ENCODE measurements at places on chromosomes 12 and 14.

- no peak for DNase-seq
Measured at GRCh38 chr12:110697236-110697635, 8.3 kb upstream of the HVCN1 start.

GRCh38 chr12:27119797-27120196 lies 37.4 kb upstream of the C12orf71 start:
- no peak for DNase-seq

- no peak for DNase-seq
Measured at GRCh38 chr14:105498430-105499255, 7.6 kb downstream of the TEDC1 start.

DNA sequence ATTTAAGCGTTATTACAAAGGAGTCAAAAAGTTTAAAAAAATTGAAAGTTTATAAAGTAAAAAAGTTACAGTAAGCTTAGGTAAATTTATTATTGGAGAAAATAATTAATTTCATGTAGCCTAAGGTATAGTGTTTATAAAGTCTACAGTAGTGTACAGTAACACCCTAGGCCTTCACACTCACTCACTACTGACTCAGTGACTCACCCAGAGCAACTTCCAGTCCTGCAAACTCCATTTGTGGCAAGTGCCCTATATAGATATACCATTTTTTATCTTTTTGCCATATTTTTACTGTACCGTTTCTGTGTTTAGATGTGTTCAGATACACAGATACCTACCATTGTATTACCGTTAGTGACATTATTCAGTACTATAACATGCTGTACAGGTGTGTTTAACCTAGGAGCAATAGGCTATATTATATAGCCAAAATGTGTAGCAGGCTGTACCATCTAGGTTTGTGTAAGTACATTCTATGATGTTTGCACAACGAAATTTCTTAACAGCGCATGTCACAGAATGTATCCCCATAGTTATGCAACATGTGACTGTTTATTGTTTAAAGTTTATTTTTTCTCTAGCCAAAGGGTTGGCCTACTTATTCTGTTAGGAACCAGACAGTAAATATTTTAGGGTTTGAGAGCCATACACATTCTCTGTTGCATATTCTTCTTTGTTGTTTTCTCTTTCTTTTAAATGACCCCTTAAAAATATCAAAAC lies 155.5 kb downstream of the PCNX1 start:
- no peak for DNase-seq

DNA sequence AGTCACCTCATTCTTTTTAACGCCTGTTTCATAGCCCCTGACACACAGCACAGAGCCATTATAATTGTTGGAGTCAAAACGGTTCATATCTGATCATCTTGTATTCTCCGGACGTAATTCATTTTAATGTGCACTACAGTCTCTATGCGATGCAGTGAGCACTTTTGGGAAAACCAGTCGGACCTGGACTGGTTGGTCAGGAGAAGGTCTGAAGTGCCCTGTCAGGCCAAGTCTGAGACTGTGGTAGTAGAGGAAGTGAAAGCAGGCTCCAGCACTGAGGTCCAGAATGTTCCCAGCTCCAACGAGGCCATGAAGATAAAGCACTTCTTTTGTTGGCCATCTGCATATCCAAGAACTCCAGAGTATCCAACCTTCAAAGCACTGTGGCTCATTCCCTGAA lies 117.1 kb upstream of the NCOR2 start:
- DNase-seq: no peak

DNA sequence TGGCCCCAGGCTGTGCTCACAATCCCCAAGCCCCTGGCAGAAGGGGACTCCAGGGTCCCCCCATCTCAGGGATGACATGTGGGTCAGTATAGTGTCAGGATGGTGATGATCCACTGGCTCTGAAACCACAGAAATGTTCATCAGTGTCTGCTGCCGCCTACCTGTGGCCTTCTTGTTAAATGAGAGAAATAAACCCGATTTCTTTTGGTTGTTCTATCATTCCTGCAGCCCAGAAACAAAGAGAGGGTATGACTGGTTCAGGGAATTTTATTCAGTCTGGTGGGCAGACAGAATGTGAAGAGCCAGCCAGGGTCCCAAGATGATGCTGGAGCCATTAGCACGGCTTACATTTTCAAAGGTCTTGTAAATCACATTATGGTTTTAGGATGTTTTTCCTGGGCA lies 86.6 kb downstream of the CRADD start:
- DNase-seq: no peak

DNA sequence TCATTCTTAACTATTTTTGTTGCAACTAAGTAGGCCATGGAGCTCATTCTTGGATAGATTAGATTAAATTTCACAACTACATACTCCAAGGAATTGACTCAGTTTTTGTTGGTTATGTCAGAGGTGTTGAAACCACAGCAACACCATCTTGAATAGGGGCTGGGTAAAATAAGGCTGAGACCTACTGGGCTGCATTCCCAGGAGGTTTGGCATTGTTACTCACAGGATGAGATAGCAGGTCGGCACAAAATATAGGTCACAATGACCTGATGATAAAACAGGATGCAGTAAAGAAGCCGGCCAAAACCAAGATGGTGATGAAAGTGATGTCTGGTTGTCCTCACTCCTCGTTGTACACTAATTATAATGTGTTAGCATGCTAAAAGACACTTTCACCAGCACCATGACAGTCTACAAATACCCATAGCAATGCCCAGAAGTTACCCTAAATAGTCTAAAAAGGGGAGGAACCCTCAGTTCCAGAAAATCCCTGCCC lies 20.9 kb downstream of the DMAC2L start:
- DNase-seq: no peak

- DNase-seq: no peak
Measured at GRCh38 chr12:90020014-90020413, 311.4 kb upstream of the ATP2B1 start.

- DNase-seq: no peak
Measured at GRCh38 chr14:49615776-49616175, 4.7 kb downstream of the RPL36AL start.

DNA sequence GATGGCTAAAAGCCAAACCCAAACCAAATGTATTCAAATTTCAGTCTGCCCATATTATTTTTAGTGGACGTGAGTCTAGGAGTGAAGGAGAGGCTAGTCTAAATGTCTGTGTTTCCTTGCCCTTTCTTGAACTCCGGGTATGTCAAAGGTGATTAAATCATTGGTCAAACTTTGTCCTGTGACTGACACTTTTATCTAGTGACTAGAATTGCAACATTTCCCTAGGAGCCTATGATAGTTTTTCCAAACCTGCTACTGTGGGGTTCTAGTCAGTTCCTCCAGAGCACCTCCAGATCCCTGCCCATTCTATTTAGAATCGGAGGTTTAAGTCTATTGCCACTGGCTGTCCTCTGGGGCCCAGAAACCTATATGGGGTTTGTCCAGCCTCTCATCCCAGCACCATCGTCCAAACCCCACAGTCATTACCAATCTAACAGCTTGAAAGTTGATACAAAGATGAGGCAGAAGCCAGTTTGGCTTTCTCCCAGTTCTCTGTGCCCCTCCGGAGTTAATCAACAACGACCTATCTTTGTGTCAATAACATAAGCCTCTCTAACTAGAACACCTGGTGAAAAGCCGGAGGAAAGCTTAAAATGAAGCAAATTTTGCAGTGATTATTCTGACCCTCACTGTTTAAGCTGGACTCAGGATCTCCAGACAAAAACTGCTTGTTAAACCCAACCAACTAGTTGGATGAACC lies 306.7 kb downstream of the ZFP36L1 start:
- DNase-seq: no peak

GRCh38 chr12:98456041-98456440 lies 59.3 kb upstream of the TMPO start:
- no peak for DNase-seq

DNA sequence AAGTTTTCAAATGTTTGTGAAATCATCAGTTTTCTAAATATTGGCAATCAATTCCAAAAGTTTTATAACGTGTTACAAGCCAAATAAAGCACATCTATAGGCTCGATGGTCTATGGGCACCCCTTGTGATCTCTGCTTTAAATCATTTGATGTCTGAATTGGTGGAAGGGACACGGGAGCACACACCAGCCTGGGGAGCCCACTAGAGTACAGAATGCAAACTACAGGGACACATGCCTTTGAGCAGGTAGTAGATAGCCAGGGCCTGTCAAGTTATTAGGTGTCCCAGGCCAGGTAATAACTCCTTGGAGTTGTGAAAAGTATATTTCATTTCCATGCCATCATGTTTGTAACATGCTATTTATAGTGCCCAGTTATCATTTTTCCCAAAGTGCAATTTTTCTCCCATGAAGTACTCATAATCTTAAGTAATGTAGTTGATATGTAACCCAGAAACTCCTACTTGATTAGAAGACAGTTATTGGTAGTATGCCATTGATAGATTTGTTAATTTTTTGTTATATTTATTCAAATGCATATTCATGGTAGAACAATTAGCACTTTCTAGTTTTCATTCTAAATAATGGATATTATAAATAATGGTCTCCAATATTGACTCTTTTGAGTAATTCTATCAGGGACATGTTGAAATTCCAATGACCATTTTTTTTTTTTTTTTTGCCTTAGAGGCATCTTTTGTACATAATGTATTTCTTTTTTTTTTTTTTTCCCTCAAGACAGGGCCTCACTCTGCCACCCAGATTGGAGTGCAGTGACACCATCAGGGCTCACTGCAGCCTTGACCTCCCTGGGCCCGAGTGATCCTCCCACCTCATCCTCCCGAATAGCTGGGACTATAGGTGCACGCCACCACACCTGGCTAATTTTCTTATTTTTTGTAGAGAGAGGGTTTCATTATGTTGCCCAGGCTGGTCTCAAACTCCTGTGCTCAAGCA lies 96.9 kb upstream of the FGD4 start:
- no peak for DNase-seq

- DNase-seq: no peak
Measured at GRCh38 chr14:78153064-78153341, 17.2 kb upstream of the NRXN3 start.

GRCh38 chr14:68230950-68231717 lies 411.6 kb downstream of the RAD51B start:
- no peak for DNase-seq

GRCh38 chr12:129162805-129163204 lies 309.5 kb downstream of the GLT1D1 start:
- DNase-seq: no peak

DNA sequence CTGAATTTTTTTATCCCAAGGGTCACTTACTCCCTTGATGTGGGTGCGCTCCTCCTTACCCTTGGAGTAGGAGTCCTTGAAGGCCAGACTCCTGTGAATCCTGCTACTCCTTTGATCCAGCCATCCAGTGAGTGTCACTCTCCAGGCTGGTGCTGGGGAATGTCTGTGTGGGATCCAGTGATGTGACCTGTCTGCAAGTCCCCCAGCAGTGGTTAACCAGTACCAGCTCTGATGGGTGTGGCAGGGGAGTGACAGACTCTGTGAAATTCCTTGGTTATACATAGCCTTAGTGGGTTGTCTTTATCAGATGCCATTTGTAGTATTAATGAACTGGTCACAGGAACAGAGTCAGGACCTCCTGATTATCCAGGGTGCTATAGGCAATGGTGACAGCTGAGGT lies 409.5 kb upstream of the LMO3 start:
- no peak for DNase-seq
